Fibroblast of the aortic adventitia (primary cell): ENCODE measurements at places on chromosomes 5 and 9. TPM values are rescaled to one million over a fixed set of nuclear protein-coding genes. Genes with fewer than 3 reads are reported as not detected.

The NEUROG1 gene
- not detected in 2 replicates for total RNA-seq

GRCh38 chr5:801472-801871 is 16.9 kb upstream of the ZDHHC11B start:
- DNase-seq = no peak

The C9orf43 gene
- total RNA-seq = 0.63 and 1.7 TPM in 2 replicates

The CDC20B gene
- total RNA-seq = not detected in 2 replicates

GRCh38 chr5:98656796-98657195 is 116.7 kb upstream of the RGMB start:
- no peak for DNase-seq

The SLC4A9 gene
- not detected in 2 replicates for total RNA-seq

The EIF4E1B gene
- total RNA-seq = not detected in 2 replicates

DNA sequence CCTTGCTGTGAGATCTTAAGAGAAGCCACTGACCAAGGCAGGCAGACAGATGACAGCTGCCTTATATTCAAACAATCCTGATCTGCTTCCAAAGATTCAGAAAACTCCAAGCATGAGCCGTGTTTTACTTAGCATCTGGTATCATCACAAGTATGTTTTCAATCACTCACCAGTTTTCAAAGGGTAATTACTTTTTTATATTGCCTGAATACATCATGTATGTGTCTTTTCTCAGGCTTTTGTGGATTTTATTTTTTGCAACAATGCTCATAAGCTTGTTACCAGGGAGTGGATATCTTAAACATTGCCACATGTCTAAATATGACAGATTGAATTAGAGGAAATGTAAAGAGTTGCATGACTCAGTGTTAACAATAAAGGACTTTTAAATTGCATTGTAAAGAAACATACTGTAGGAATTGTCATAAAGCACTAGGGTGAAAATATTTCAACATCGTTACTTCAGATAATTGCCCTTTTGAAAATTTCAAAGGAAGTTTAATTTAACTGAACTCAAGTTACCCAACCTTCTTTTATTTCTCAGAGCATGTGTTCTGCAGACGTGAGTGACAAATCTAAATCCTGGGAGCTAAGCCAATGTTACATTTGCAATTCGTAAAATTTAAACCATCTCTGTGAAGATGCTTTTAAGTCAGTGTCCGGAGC is 326.1 kb downstream of the PLK2 start:
- peak; percentile 52 for DNase-seq

The LHX3 gene
- not detected in 2 replicates for total RNA-seq

- no peak for DNase-seq
Observed at GRCh38 chr9:88880199-88880598, 111.1 kb upstream of the S1PR3 start.

The ZNF454 gene
- total RNA-seq = 0.18 and 3.0 TPM in 2 replicates

GRCh38 chr5:149256451-149256850 is 15.2 kb upstream of the AFAP1L1 start:
- no peak for DNase-seq

The PCDHGA1 gene
- total RNA-seq = 0.90 and 1.4 TPM in 2 replicates

DNA sequence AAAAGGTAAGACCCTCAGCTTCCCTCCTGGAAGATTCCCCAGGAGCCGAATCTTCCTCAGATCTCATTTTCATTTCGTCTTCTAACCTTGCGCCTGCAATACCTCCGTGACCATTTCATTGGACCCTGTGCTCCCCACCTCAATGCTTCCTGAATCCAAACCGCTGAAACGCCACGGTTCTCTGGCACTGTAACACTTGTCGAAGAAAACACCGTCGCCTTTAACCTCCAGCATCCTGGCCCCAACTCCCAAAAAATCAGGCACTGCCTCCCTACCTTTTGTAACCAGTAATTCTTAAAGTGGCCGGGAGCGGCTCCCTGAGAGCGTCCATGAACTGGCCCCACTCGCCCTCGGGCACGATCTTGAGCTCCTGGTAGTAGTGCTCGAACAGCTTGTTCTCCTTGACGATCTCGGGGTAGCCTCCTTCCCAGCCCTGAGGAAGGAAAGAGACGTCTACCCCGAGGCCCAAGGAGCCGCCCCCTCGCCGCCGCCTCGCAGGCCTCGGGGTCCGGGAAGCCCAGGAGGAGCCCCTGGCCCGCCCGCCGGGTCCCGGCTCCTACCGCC is 438 bp downstream of the NSUN2 start:
- peak; percentile 20 for DNase-seq

GRCh38 chr9:135898634-135899407 is 8.5 kb downstream of the CAMSAP1 start:
- DNase-seq = peak; percentile 93

The RCL1 gene
- 10.2 and 13.4 TPM in 2 replicates for total RNA-seq

DNA sequence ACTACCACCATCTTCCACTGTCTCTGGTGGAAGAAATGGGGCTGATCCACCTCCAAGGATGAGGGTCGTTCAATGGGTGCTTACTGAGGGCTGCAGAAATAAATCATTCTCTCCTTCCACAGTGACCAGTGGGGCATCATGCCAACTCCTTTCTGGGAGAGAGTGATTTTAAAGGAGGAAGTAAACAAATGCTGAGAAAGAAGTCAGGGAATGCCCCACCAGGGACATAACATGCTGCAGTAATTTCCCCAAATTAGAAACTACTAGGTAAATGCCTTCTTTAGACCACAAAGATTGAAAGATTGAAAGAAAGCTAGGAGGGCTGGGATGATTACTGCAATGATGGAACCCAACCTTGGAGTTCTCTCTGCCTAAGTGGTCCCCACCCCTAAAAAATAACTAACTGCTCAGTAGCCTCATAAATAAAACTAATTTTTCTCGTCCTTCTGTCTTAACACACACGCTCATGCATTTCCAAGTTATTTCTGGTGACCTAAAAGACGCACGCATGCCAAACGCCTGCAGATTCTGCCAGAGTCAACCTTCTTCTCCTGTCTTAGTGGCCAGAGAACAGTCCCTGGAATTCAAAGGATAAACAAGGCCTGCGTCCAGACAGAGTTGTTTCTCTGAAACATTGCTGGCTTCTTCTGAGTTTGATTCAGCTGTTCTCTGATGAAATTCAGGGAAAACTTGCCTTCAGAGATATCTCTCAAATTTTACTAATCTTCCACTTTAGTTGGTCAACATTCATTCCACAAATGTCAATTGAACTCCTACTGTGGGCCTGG is 250.0 kb downstream of the NR3C1 start:
- peak; percentile 99 for DNase-seq

The PCDHGC5 gene
- 7.0 and 10.5 TPM in 2 replicates for total RNA-seq

GRCh38 chr5:148805326-148806290 is 20.8 kb upstream of the ADRB2 start:
- DNase-seq = peak; percentile 24

- DNase-seq = peak; percentile 52
Observed at GRCh38 chr5:43664501-43665040, 61.6 kb downstream of the NNT start.

The SEMA6A gene
- total RNA-seq = 0.36 and 0.41 TPM in 2 replicates
